Activated T-helper 2 cell treated with anti-CD3 and anti-CD28 coated beads, Interferon-gamma antibody, Interleukin-2, Interleukin-4, amounts not matched to agents 10 μg/mL and 5 μg/mL and 100 μg/mL, durations not matched to agents 14 hours and 24 hours and 36 hours (primary cell): ENCODE measurements at places on chromosomes 13 and 19.

DNA sequence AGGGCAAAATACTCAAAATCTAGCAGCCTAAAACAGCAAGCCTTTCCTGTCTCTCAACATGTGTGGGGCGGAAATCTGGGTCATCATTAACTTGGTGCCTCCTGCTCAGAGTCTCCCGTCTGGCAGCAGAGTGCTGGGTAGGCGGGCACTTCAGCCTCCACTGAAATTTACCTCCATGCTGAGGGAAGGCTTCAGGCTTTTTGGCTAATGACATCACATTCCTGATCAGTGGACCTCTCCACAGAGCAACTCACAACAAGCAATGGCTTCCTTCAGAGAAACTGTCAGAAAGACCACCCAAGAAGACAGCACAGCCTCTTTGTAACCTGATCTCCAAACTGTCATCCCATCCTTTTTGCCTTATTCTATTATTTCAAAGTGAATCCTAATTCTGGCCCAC lies 1109.0 kb downstream of the UQCRFS1 start:
- no peaks in the 10 kb centered on the region for H3K4me1 ChIP-seq
- H3K4me3 ChIP-seq = no peak overlapping the region
- no peak for DNase-seq
- no peaks in the 10 kb centered on the region for H3K27me3 ChIP-seq

DNA sequence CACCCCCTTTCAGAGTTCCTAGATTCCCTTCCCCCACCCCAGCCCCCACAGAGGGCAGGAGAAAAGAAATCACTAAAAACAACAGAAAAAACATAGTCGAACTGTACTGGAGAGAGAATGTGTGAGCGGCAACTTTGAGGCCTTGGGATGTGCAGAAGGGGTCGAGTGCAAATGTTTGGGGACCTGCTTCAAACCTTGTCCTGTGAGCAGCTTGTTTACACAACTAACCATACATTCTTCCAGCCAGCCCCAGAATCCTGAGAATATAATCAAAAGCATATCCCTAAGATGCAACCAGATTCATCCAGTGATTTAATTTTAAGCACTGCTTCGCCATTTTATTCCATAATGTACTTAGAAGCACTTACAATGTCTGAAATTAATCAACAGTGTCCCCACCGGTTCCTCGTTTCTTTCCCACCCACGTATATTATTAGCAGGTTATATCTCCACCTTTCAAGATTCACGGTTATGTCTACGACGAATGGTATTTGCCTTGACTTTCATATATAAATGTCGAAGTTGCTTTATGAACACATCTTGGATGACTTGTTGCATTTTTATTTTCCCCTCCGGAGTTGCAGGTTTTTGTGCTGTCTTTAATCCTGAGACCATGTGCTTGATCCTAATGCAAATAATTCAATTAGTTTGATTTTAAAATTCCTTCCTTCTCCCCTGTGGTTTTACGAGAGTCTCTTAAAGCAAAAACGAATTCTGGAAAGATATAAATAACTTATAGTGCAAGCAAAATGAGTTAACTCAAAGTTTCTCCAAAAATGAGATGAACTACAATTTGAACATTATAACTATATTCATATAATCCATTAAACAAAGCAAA lies 107.6 kb downstream of the ZIC5 start:
- peaks cover 64% of the 10 kb centered on the region for H3K27me3 ChIP-seq
- no peak overlapping the region for H3K27ac ChIP-seq
- no peak for DNase-seq
- H3K4me1 ChIP-seq = peaks cover 8% of the 10 kb centered on the region

- H3K4me3 ChIP-seq = no peak overlapping the region
- no peaks in the 10 kb centered on the region for H3K36me3 ChIP-seq
- no peak for DNase-seq
- no peak overlapping the region for H3K27ac ChIP-seq
- peaks cover 40% of the 10 kb centered on the region for H3K4me1 ChIP-seq
These were observed 12.2 kb downstream of the MED26 start for GRCh38 chr19:16615808-16616207.

DNA sequence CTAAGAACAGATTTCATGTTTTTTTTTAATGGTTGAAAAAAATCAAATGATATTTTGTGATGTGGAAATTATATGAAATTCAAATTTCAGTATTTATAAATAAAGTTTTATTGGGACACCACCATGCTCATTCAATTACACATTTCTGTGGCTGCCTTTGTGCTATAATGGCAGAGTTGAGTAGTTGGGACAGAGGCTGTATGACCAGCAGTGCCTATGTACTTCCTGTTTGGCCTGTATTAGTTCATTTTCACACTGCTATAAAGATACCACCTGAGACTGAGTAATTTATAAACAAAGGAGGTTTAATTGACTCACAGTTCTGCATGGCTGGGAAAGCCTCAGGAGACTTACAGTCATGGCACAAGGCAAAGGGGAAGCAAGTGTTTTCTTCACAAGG lies 33.6 kb downstream of the AKAP11 start:
- no peaks in the 10 kb centered on the region for H3K27me3 ChIP-seq
- H3K27ac ChIP-seq = no peak overlapping the region
- peaks cover 20% of the 10 kb centered on the region for H3K4me1 ChIP-seq
- peaks cover 89% of the 10 kb centered on the region for H3K36me3 ChIP-seq

DNA sequence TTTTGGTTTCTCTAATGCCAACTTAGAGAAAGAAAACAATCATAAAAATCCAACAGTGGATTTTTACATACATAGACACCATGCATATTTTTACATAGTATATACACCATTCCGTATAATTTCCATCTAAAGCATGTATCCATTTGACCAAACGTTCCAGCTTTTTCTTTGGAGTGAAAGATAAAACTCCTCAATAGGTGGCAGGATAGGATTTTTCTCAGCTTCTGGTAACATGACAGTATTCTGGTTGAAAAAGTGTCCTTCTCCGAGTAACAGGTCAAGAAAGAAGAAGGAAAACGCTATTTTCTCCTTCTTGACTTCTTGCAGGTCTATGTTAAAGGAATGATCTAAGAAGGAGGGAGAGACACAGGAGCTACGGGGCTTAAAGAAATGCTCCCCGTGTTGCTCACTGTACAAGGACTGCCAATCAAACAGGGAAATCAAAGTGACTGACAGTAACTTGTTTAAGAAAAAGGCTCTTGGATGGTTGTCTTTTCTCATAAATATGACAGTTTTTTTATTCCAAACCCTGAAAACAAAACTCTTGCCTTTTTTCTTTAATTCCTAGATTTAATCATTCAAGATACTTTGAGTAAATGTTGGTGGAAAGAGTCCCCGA lies 11.5 kb downstream of the FLT1 start:
- no peak overlapping the region for H3K4me3 ChIP-seq
- DNase-seq = no peak
- H3K27ac ChIP-seq = no peak overlapping the region

DNA sequence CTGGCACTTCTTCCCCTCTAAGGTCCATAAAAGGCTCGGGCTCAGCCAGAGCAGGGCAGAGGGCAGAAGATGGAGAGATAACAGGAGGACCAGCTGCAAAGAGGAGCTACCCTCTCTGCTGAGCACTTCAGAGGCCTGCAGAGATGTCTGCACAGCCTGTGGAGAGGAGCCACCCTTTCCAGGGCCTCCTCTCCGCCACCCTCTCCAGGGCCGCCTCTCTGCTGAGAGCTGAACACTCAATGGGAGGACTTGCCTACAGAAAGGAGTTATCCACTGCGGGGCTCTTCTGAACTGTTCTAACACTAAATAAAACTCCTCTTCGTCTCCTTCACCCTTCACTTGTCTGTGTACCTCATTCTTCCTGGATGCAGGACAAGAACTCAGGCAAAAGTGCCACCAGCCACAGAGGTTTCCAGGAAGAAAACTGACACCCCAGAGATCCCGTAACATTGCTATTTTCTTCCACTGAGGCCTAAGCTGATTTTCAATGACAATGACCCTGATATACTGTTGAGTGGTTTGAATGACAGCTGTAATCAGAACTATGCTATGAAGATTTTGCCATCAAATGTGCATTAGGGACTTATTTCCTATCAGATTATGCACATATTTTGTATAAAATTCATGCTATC lies 16.2 kb upstream of the TSC22D1 start:
- H3K36me3 ChIP-seq = no peaks in the 10 kb centered on the region
- H3K27me3 ChIP-seq = peaks cover 2% of the 10 kb centered on the region
- H3K27ac ChIP-seq = no peak overlapping the region
- H3K4me1 ChIP-seq = no peaks in the 10 kb centered on the region

- H3K27ac ChIP-seq = no peak overlapping the region
- DNase-seq = no peak
- no peak overlapping the region for H3K4me3 ChIP-seq
- H3K4me1 ChIP-seq = no peaks in the 10 kb centered on the region
These were observed 190.0 kb upstream of the GPR12 start for GRCh38 chr13:26950546-26950945.

- no peak overlapping the region for H3K4me3 ChIP-seq
- H3K4me1 ChIP-seq = peaks cover 3% of the 10 kb centered on the region
- DNase-seq = no peak
- no peak overlapping the region for H3K27ac ChIP-seq
These were observed 31.3 kb downstream of the GRIK5 start for GRCh38 chr19:42038666-42039065.

GRCh38 chr13:27482983-27483382 lies 32.6 kb upstream of the MTIF3 start:
- no peak overlapping the region for H3K27ac ChIP-seq
- H3K4me3 ChIP-seq = no peak overlapping the region
- H3K36me3 ChIP-seq = no peaks in the 10 kb centered on the region
- no peaks in the 10 kb centered on the region for H3K27me3 ChIP-seq
- H3K4me1 ChIP-seq = peaks cover 11% of the 10 kb centered on the region

DNA sequence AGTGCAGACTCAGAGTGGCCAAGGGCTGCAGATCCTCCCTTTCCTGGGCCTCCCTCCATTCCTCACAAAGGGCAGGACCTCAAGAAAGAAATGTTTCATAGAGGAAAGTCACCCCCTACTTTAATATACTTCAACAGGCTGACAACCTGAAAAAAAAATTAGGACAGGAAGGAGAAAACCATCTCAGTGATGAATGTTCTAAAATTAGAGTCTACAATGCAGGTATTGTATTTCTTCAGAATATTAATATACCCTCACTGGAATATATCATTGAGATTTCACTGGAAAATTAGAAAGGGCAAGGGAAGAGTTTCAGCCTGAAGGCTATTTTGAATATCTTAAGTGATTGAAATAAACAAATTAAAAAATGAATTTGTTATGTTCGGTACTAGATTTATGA lies 176.9 kb downstream of the DNAJC15 start:
- H3K4me1 ChIP-seq = no peaks in the 10 kb centered on the region
- H3K27me3 ChIP-seq = no peaks in the 10 kb centered on the region

DNA sequence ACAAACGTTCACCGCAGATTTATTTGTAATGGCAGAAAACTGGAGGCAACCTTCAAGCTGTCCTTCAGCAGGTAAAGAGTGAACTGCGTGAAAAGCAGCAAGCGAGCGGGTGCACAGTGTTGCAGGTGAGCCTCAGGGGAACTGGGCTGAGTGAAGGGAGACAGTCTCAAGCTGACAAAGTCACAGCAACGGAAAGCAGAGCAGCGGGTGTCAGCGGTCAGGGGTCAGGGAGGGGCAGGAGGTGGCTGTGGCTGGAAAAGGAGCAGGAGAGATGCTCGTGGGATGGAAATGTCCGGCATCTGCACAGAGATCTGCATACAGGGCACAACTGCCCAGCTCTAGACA lies 8.5 kb upstream of the RASA3 start:
- H3K27ac ChIP-seq = no peak overlapping the region
- no peak overlapping the region for H3K4me3 ChIP-seq
- H3K4me1 ChIP-seq = peaks cover 18% of the 10 kb centered on the region
- no peaks in the 10 kb centered on the region for H3K36me3 ChIP-seq
- H3K27me3 ChIP-seq = peaks cover 6% of the 10 kb centered on the region

- H3K4me3 ChIP-seq = no peak overlapping the region
- no peaks in the 10 kb centered on the region for H3K4me1 ChIP-seq
- DNase-seq = no peak
- no peak overlapping the region for H3K27ac ChIP-seq
- H3K27me3 ChIP-seq = no peaks in the 10 kb centered on the region
- H3K36me3 ChIP-seq = no peaks in the 10 kb centered on the region
These were observed 698.2 kb downstream of the FGF9 start for GRCh38 chr13:22369090-22369489.

DNA sequence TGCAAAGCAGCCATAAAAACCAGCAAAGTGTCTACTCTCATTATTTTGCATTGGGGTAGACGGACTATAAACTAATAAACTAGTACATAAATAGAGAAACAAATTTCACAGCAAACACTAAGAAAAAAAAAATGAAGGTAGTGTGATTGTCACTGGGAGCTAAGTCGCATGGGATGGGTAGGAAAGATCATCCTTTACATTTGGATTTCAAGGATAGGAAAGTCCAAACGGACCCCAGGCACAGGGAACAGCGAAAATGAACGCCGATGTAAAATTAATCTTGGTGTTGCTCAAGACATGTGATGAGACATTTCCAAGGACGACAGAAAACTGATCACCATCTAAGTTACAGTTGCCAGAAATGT lies 690 bp upstream of the SGTA start:
- peak overlapping the region; percentile 93 for H3K4me3 ChIP-seq
- no peak for DNase-seq
- peaks cover 37% of the 10 kb centered on the region for H3K4me1 ChIP-seq
- H3K27me3 ChIP-seq = no peaks in the 10 kb centered on the region
- H3K27ac ChIP-seq = peak overlapping the region; percentile 95

DNA sequence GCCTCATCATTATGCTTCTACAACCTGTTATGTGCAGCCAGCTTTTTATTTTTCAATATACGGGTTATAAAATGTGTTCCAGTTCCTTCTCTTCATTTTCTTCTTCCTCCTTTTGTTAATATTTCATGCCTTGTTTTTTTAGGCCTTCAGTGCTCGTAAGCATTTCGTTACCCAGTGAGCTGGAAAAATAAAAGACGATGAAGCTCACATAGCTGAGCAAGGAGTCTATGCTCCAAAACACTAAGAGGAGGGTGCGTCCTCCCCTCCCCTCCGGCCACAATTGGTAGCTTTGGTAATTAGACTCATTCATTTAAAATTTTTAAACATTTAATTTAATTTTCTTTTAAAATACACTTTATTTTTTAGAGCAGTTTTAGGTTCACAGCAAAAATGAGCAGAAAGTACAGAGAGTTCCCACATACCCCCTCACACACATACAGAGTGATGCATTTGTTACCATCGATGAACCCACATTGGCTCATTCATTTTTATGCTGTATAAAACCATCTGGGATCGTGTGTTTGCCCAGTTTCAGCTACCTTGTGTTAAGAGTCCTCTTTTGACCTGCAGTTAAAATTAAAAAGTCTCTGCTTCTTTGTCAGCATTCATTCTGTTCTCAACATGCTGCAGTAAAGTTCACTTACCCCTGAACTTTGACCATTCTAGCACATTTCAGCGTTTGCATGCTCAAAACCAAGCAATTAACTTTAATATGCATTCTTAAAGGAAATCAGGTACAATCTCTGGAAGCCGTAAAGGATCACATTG lies 223.9 kb downstream of the LACC1 start:
- DNase-seq = no peak
- H3K4me1 ChIP-seq = peaks cover 4% of the 10 kb centered on the region
- H3K27me3 ChIP-seq = peaks cover 10% of the 10 kb centered on the region
- no peak overlapping the region for H3K4me3 ChIP-seq
- no peak overlapping the region for H3K27ac ChIP-seq

- H3K4me3 ChIP-seq = peak overlapping the region; percentile 82
- H3K27me3 ChIP-seq = peaks cover 9% of the 10 kb centered on the region
These were observed 513 bp downstream of the MIER2 start for GRCh38 chr19:343941-344624.
